ENCODE measurements at places on chromosomes 6 and 20.

DNA sequence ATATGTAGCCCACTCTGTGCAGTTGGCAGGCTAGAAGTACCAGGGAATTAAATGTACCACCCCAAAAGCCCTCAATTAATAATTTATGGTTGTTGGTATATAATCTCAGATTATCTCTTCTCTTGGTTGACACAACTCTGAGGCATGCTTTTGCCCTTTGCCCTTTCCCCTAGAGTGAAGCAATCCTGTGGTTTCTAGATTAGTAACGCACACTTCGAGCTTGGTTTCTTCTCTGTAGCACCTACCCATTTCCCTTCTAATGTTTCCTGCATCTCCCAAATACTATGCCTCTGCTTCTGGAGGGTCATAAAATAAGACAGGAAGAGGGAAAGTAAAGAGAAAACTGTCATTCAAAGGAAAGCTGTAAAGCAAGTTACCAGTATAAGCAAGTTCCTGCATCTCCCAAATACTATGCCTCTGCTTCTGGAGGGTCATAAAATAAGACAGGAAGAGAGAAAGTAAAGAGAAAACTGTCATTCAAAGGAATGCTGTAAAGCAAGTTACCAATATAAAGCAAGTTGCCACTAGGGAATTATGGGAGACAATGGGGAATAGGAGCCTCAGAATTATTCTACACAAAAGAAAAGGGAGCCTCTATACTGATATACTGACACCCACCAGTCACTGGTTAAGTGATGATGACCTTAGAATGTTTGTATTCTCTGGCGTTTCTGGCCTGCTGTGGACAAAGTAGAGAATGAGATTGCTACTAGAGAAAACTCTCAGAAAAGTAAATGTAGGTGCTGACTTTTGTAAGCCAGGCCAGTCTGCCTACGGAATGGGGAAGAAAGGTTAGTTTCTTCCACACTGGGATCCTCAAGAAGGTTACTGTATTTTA lies 862.6 kb upstream of the MAN1A1 start:
- DNase-seq: no peak

DNA sequence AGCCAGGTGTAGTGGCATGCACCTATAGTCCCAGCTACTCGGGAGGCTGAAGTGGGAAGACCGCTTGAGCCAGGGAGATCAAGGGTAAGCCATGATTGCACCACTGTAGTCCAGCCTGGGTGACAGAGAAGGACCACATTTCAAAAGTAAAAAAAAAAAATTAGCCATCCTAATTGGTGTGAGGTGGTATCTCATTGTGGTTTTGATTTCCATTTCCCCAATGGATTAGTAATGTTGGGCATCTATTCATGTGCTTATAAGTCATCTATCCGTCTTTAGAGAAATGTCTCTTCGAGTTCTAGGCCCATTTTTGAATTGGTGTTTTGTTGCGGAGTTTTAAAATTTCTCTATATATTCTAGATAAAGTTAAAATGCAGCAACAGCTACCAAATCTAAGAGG lies 21.7 kb downstream of the ABHD12 start:
- DNase-seq: no peak

DNA sequence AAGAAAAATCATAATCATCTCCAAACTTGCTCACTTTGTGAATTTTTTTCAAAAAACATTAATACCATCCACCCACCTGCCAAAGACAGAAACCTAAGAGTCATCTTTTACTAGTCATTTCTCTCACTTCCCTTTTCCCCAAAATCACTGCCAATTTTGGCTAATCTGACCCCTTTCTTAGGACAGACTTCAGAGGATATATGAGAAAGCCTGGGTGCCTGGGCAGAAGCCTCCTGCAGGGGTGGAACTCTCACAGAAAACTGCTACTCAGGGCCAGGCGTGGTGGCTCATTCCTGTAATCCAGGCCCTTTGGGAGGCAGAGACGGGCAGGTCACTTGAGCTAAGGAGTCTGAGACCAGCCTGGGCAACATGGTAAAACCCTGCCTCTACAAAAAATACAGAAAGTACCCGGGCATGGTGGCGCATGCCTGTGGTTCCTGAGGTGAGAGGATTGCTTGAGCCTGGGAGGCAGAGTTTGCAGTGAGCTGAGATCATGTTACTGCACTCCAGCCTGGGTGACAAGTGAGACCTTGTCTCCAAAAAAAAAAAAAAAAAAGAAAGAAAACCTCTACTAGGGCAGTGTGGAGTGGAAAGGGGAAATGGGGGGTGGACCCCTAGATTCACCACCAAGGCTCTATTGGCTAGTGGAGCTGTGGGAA lies 3.8 kb downstream of the DEK start:
- DNase-seq: peak; percentile 36

DNA sequence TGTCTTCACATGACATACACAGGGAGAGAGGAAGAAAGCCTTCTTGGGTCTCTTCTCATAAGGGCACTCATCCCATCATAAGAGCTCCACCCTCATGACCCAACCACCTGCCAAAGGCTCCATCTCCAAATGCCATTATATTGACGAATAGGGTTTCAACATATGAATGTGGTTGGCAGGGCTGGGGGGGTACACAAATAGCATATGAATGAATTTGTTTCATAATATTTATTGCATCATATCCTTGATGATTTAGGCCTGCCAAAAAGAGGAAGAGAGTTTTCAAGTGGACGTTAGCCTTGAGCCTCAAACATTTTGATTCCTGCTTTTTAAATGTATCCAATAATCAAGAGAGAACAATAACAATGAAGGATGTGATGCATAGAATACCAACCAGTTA lies 26.2 kb upstream of the OPRM1 start:
- DNase-seq: no peak

DNA sequence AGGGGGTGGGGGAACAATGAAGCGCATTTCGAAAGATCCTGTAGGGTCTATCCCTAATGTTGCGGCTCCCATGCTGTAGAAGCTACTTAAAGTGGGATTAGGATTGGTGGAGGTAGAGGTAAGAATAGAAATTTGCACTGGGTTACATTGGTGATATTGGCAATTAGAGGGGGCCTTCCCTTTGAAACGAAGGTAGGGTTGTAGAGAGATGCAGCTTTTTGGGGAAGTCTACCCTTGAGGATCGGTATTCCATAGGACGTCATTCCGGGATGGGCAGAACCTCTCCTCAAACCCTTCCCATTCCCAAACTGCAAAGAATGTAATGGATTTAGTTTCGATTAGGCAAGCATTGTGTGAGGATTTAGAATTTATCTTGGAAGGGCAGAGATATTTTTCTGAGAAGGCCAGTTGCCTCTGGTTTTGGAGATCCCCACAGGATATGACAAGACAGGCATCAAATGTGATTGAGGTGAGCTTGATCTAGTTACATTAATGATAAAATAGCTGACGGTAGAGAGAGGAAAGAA lies 5.4 kb upstream of the ZNFX1 start:
- no peak for DNase-seq

- DNase-seq: peak; percentile 98
Measured at GRCh38 chr20:35768731-35769664, 2.8 kb upstream of the PHF20 start.

DNA sequence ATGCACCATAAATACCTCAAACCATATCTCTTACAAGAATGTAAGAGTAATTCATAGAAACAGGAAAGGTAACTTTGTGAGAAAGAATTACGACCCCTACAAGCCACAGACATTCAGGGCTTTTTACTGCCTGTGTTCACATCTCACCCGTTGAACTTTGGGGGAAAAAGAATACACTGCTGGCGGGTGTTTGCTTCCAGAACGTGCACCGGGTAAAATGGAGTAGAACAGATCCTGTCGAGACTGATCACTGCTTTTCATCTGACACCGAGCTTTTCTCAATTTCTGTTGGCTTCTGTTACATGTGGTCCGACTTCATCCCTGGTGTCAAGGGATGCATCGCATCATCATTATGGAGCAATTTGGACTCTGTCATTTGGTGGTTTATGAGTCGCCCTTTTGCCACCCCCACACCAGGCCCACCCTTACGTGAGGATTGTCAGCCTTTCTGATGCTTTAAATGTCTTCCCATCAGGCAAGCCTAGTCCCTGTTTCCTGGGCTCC lies 219.2 kb upstream of the ZFP64 start:
- no peak for DNase-seq

- DNase-seq: no peak
Measured at GRCh38 chr20:13105039-13105438, 96.3 kb downstream of the SPTLC3 start.

DNA sequence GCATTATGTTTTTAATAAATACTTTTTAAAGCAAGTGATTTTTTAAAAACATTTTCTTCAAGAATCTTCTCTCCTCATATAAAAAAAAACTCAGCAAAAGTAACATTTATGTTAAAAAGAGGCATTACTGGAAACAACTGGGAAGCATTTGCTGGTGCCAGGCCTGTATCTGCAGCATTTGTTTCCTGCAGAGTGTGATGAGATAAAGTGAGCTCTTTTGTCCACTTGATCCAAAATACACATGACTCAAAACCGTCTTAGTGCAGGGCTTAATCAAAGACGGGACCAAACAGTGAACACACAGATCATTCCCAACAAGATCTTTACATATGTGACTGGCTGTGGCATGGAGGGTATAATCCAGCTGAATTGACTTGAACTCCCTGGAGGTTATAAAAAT lies 28.3 kb upstream of the RIPPLY2 start:
- DNase-seq: no peak
